ENCODE measurements at places on chromosomes 1 and 21.

DNA sequence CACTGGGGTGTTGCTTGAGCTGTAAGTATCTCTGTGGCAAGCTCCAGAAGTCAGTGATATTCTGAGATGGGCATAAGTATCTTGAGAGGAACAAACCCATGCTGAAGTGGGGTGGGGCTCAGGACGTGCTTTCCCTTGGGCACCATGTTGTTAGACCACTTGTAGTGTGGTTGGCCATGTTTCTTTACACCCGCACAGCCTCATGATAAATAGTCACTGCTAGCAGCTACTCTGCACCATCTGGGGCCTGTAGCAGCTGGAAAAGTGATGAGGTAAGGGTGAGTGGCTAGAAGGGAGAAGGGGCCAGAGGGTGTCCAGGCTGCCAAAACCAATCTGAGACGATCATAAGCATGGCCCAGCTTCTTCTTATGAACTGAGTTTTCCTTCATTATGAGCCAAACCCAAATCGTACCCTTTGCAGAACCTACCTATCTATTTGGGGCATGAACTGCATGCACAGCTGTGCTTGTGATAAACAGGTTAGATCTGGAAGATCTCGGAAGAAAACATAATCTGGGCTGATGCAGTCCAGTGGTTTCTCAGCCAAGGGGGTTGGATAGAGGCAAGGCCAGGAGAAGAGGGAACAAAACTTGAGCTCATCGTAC is 91.9 kb upstream of the IRF2BP2 start:
- no peak for DNase-seq

GRCh38 chr1:206551296-206551985 is 44.1 kb downstream of the RASSF5 start:
- no peak for DNase-seq

- no peak for DNase-seq
These were observed 17.9 kb downstream of the IFNAR2 start for GRCh38 chr21:33247599-33247998.

GRCh38 chr1:43814401-43814800 is 107.1 kb downstream of the ST3GAL3 start:
- DNase-seq, result no peak

DNA sequence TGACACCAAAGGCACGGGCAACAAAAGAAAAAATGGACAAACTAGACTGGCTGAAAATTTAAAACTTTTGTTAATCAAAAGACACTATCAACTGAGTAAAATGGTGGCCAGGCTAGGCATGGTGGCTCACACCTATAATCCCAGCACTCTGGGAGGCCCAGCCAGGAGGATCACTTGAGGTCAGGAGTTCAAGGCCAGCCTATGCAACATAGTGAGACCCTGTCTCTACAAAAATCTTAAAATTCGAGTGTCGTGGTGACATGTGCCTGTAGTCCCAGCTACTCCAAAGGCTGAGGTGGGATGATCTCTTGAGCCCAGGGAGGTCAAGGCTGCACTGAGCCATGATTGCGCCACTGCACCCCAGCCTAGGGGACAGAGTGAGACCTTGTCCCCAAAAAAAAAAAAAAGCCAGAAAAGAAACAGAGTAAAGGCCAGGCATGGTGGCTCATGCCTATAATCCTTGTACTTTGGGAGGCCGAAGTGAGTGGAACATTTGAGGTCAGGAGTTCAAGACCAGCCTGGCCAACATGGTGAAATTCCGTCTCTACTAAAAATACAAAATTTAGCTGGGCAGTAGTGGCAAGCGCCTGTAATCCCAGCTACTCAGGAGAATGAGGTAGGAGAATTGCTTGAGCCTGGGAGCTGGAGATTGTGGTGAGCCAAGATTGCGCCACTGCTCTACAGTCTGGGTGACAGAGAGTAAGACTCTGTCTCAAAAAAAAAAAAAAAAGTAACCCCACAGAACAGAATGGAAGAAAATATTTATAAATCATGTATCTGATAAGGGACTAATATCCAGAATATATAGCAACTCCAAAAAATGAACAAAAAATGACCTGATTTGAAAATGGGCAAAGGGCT is 8.0 kb downstream of the TUT4 start:
- no peak for DNase-seq

- DNase-seq, result no peak
These were observed 689.5 kb upstream of the NCAM2 start for GRCh38 chr21:20308586-20309315.

DNA sequence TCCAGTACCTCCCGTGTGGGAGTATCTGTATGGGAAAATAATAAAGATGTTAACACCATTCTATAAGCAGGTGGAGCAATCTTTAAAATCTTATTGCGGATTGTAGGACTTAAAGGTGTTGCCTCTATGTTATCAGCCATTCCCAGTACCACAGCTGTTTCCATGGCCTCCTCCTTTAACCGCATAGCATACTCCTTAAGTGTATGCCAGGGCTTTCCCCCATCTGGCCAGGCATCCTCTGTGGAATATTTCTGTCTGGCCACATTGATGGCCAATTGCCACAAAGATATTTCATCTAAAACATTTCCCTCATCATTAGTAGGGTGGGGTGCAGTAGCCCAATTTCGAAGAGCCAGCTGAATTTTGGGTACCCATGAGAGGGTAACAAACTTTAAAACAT is 7.3 kb upstream of the STUM start:
- DNase-seq, result no peak

- no peak for DNase-seq
These were observed 145.6 kb downstream of the GDAP2 start for GRCh38 chr1:117783606-117784396.

- no peak for DNase-seq
These were observed 34.6 kb upstream of the DOCK7 start for GRCh38 chr1:62722796-62723195.
